Right lobe of liver (tissue), 6 donors: ENCODE measurements at places on chromosomes 7 and 10.

GRCh38 chr10:96053985-96054384, 10.6 kb downstream of the CCNJ start:
- H3K27me3 ChIP-seq, result no peaks in the 10 kb centered on the region
- no peaks in the 10 kb centered on the region for H3K4me1 ChIP-seq
- no peak for DNase-seq
- H3K4me3 ChIP-seq, result no peak overlapping the region
- H3K36me3 ChIP-seq, result no peaks in the 10 kb centered on the region
- no peak overlapping the region for H3K27ac ChIP-seq

- no peaks in the 10 kb centered on the region for H3K36me3 ChIP-seq
- H3K4me3 ChIP-seq, result no peak overlapping the region
- no peak overlapping the region for H3K27ac ChIP-seq
These were observed 140.7 kb downstream of the PAXIP1 start for GRCh38 chr7:154862153-154862791.

- no peak overlapping the region for H3K4me3 ChIP-seq
- no peaks in the 10 kb centered on the region for H3K4me1 ChIP-seq
- H3K36me3 ChIP-seq, result peaks cover 6% of the 10 kb centered on the region
- no peaks in the 10 kb centered on the region for H3K27me3 ChIP-seq
- DNase-seq, result no peak
These were observed 91.2 kb upstream of the WNT16 start for GRCh38 chr7:121237601-121238000.

GRCh38 chr7:85114342-85114741, 72.5 kb downstream of the SEMA3D start:
- H3K4me3 ChIP-seq, result no peak overlapping the region
- H3K27me3 ChIP-seq, result no peaks in the 10 kb centered on the region
- H3K4me1 ChIP-seq, result no peaks in the 10 kb centered on the region
- no peak overlapping the region for H3K27ac ChIP-seq

- H3K27ac ChIP-seq, result no peak overlapping the region
- no peak overlapping the region for H3K4me3 ChIP-seq
- H3K4me1 ChIP-seq, result no peaks in the 10 kb centered on the region
- no peaks in the 10 kb centered on the region for H3K36me3 ChIP-seq
- no peaks in the 10 kb centered on the region for H3K27me3 ChIP-seq
These were observed 28.9 kb downstream of the COL17A1 start for GRCh38 chr10:104056619-104057273.

GRCh38 chr10:15197276-15197675, 28.8 kb upstream of the NMT2 start:
- no peaks in the 10 kb centered on the region for H3K36me3 ChIP-seq
- no peak overlapping the region for H3K27ac ChIP-seq

DNA sequence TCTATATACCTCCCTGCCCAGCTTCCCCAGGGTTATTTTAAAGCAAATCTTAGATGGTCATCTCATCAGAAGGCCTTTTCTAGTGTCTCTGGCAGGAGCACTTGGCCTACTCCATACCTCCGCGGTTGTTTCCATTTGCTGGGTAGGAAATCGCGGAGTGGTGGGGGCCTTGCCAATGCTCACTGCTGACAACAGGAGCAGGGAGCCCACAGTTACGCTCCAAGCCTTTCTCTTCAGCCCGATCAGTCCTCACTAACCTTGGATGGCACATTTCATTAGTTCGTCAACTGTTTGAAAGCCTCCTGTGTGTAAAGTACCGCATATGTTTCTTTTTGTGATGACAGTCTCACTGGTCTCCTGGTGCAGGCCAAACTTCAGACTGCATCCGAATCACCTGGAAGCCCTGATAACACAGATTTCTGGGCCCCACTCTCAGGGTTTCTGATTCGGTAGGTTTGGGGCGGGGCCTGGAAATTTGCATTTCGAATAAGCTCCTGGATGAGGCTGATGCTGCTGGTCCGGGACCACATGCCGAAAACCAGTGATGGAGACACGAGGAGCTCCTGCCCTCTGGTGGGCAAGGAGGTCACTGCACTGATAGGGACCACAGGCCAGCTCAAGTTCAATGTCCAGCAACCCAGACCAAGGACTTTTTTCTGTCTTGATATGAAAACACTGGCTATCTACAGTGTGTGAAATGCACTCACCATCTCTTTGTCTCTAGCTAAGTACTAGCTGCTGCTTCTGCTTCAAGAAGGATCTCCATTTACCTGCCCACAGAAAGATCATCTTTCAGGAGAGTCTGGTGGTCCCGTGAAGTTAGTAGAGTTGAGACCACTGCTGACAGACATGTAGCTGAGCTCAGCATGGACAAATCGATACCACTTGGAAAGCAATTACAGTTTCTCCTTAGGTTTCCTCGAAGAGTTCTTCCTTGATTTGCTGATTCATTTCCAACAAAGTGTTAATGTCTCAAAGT, 14.0 kb downstream of the LRGUK start:
- peak; percentile 67 for DNase-seq
- no peak overlapping the region for H3K4me3 ChIP-seq
- H3K36me3 ChIP-seq, result no peaks in the 10 kb centered on the region
- H3K27me3 ChIP-seq, result no peaks in the 10 kb centered on the region
- H3K4me1 ChIP-seq, result no peaks in the 10 kb centered on the region

DNA sequence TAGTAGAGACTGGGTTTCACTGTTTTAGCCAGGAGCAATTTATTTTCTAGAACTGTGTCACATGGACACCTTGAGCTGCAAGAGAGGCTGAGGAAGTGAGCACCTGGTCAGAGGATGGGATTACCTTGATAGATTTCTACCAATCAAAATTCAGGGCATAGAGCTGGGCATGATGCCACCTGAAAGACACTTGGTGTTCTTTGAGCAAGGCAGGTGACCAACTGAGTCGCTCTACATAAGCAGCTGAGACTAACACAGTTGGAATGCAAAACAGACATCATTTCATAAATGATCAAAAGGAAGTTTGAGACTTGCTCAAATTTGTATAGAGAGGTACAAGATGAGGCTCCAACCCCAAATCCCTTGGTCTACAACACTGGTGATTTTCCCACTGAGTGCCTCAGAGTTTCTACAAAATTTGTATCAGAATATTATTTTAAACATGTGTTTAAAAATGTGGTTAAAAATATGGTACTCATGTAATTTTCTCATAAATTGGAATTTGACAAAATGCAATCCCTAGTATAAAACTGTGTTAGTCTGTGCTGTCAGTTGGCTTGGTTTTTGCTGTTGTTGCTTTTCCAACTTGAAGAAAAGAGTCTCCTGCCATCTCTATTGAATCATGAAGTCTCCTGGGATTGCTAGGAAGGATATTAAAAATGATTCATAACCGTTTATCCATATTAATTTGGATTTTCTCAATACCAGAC, 156.4 kb upstream of the MDFIC start:
- DNase-seq, result no peak
- no peaks in the 10 kb centered on the region for H3K36me3 ChIP-seq
- H3K4me3 ChIP-seq, result no peak overlapping the region
- no peaks in the 10 kb centered on the region for H3K4me1 ChIP-seq
- H3K27ac ChIP-seq, result no peak overlapping the region
- no peaks in the 10 kb centered on the region for H3K27me3 ChIP-seq

GRCh38 chr7:55569797-55570196, 2.5 kb downstream of the VOPP1 start:
- H3K4me3 ChIP-seq, result no peak overlapping the region
- H3K27me3 ChIP-seq, result no peaks in the 10 kb centered on the region
- DNase-seq, result no peak
- no peak overlapping the region for H3K27ac ChIP-seq

- no peaks in the 10 kb centered on the region for H3K4me1 ChIP-seq
- H3K27ac ChIP-seq, result no peak overlapping the region
- H3K4me3 ChIP-seq, result no peak overlapping the region
- no peaks in the 10 kb centered on the region for H3K27me3 ChIP-seq
- no peaks in the 10 kb centered on the region for H3K36me3 ChIP-seq
- DNase-seq, result no peak
These were observed 20.5 kb downstream of the ZNF438 start for GRCh38 chr10:31011017-31011664.

- H3K27ac ChIP-seq, result no peak overlapping the region
- no peaks in the 10 kb centered on the region for H3K27me3 ChIP-seq
- no peaks in the 10 kb centered on the region for H3K4me1 ChIP-seq
- H3K4me3 ChIP-seq, result no peak overlapping the region
These were observed 31.6 kb downstream of the ST7 start for GRCh38 chr7:116984917-116985316.

DNA sequence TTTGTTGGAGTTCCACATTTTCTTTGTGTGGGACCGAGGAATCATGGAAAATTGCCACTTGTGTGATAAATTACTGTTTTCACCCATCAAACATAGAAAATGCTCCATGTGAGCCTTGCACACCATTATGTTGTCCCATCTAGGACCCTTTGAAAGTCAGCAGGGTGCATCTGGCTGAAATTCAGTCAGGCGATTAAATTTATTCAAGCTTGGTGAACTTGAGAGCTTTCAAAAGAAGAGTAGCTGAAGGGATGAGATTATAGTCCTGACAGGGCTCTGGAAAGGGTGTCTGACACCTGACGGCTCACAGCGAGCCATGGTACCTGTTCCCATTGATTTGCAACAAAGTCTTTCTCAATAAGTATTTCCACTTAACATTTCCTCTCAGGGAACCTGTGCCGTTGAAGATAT, 399.7 kb upstream of the ETV1 start:
- no peaks in the 10 kb centered on the region for H3K36me3 ChIP-seq
- DNase-seq, result no peak
- H3K4me1 ChIP-seq, result peaks cover 5% of the 10 kb centered on the region
- H3K27me3 ChIP-seq, result no peaks in the 10 kb centered on the region
- H3K27ac ChIP-seq, result no peak overlapping the region

DNA sequence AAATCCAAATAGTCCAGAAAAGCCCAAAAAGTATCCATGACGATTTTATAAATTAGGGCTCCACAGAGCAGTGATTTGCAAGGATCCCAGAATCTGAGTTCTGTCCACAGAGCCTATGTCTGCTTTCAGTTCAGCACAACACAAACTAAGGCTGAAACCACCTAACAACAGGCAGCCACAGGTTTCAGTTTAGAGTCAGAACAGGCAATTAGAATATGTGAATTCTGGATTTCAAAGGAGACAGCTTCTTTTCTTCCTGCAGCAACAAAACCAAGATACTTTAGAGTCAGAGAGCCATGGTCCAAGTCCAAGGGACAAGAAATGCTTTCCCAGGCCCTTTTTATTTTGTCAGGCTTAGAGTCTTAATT, 23.6 kb downstream of the IFIT3 start:
- no peak overlapping the region for H3K4me3 ChIP-seq
- no peak for DNase-seq
- no peaks in the 10 kb centered on the region for H3K27me3 ChIP-seq
- H3K36me3 ChIP-seq, result no peaks in the 10 kb centered on the region
- H3K27ac ChIP-seq, result peak overlapping the region; percentile 93

- H3K27me3 ChIP-seq, result no peaks in the 10 kb centered on the region
- H3K36me3 ChIP-seq, result no peaks in the 10 kb centered on the region
- H3K4me1 ChIP-seq, result no peaks in the 10 kb centered on the region
- H3K4me3 ChIP-seq, result no peak overlapping the region
These were observed 1007.8 kb downstream of the REEP3 start for GRCh38 chr10:64529003-64529350.

DNA sequence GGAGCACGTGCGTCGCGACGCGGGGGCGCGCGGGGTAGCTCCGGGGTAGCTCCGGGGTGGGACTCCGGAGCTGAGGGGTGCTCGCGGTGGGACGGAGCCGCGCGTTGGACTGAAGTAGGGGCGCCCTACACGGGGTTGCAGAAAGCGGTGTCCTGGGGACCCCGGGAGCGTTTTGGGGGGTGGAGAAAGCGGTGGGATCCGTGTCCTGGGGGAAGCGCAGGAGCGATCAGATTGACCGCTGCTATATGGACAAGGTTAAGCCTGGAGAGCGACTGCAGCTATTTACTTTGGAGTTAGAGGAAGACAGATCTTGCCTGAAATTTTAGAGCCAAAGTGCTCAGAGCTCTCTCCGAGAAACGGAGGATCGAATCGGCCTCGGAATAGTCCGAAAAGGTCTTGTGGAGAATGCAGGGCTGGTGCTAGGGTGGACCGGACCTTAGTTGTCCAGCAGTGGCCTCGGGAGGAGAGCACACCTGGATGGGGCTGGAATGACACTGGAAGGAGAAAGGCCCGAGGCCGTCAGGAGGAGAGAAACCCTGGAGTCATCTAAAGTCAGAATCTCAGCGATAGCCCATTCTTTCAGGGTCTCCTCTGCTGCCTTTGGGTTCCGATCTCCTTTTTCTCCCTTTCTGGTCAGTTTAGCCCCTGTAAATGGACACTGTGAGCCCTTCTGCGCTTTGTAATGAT, 564 bp downstream of the PDSS1 start:
- H3K4me1 ChIP-seq, result no peaks in the 10 kb centered on the region
- no peak for DNase-seq
- no peaks in the 10 kb centered on the region for H3K27me3 ChIP-seq
- peak overlapping the region; percentile 76 for H3K27ac ChIP-seq
- no peaks in the 10 kb centered on the region for H3K36me3 ChIP-seq

- no peaks in the 10 kb centered on the region for H3K4me1 ChIP-seq
- H3K27me3 ChIP-seq, result no peaks in the 10 kb centered on the region
- no peak for DNase-seq
- H3K4me3 ChIP-seq, result no peak overlapping the region
- H3K36me3 ChIP-seq, result no peaks in the 10 kb centered on the region
These were observed 321.4 kb upstream of the MEOX2 start for GRCh38 chr7:16007911-16008310.

- no peaks in the 10 kb centered on the region for H3K36me3 ChIP-seq
- H3K27ac ChIP-seq, result no peak overlapping the region
- no peaks in the 10 kb centered on the region for H3K27me3 ChIP-seq
These were observed 109.4 kb downstream of the HIBADH start for GRCh38 chr7:27553273-27553672.

DNA sequence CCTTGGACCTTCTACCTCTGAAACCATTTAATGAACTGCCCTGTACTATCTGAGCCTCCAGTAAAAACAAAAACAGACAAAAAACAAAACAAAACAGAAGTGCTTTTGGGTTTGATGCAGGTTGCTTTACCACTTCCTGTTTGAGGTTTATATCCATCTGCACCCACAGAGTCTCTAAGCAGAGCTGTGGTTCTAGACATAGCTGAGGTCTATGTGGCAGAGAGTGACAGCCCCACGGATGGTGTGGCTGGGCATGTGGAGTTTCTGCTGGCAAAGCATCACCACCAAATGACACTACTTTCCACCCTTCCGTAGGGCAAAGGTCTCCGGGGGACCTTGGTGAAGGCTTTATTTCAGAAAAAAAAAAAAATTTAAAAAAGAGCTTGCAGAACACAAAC, 754.2 kb downstream of the GRID1 start:
- H3K4me3 ChIP-seq, result no peak overlapping the region
- H3K36me3 ChIP-seq, result no peaks in the 10 kb centered on the region
- H3K27ac ChIP-seq, result no peak overlapping the region
- H3K27me3 ChIP-seq, result no peaks in the 10 kb centered on the region
- no peak for DNase-seq
- no peaks in the 10 kb centered on the region for H3K4me1 ChIP-seq

- H3K36me3 ChIP-seq, result no peaks in the 10 kb centered on the region
- DNase-seq, result no peak
- H3K27ac ChIP-seq, result no peak overlapping the region
- no peaks in the 10 kb centered on the region for H3K4me1 ChIP-seq
- H3K4me3 ChIP-seq, result no peak overlapping the region
- H3K27me3 ChIP-seq, result no peaks in the 10 kb centered on the region
These were observed 33.5 kb downstream of the FIGNL1 start for GRCh38 chr7:50416527-50417182.

- no peaks in the 10 kb centered on the region for H3K4me1 ChIP-seq
- no peak overlapping the region for H3K27ac ChIP-seq
- no peaks in the 10 kb centered on the region for H3K36me3 ChIP-seq
- no peak for DNase-seq
- no peak overlapping the region for H3K4me3 ChIP-seq
These were observed 144.1 kb upstream of the NRG3 start for GRCh38 chr10:81730891-81731290.
